ENCODE measurements at places on chromosomes 1 and 21.

GRCh38 chr21:26320596-26320995, 150.0 kb upstream of the APP start:
- DNase-seq, result no peak

- no peak for DNase-seq
These were observed 1.7 kb downstream of the ANKRD65 start for GRCh38 chr1:1419363-1419812.

- DNase-seq, result no peak
These were observed 1.3 kb upstream of the DNAJC16 start for GRCh38 chr1:15525050-15526020.

- no peak for DNase-seq
These were observed 23.8 kb downstream of the IFNGR2 start for GRCh38 chr21:33427051-33427450.

GRCh38 chr1:232386294-232386693, 243.6 kb downstream of the SIPA1L2 start:
- DNase-seq, result no peak

DNA sequence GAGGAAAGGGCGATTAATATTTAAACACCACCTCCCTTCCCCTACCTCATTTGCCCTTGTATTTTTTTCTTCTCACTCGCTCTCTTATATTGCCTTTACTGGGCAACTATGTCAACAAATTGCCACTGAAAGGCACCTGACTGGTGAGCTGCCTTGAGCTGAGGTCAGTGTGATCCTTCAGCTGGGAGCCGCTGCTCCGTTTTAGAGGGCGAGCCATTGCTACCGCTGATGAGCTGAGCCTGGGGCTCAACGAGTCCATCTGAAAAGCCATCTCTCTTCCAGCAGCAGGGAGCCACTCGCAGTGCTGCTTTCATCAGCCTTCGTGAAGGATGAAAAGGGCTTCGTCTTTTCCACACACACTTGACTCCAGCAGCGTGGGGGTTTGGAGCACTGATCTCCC, 108.0 kb upstream of the KIF26B start:
- DNase-seq, result no peak

DNA sequence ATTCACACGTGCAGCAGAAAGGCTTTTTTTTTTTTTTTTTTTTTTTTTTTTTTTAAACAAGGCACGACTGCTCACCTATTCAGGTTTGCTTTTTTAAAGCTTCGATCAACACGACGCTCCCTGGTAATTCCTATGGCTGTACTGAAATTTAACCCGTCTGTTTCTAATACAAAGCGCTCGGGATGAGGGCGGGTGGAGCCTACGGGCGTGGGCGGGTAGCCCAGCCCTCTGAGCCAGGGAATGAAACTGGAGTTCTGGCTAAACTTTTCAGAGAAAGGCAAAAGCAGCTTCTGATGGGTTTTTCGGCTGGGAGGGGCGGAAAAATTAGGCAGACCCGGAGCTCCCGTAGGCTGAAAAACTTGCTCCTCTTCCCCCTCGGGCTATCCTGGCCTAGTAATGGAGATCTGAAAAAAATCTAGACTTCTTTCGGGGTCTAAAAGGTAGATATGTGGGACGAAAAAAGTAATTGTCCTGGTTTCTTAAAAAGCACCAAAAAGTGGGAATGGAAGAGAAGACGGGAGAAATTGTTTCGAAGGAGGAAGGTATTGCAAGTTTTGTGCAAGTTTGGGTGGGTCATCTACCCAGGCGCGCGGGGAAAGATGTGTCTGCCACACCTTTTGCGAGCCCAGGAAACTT, 7.4 kb downstream of the NR5A2 start:
- no peak for DNase-seq

- DNase-seq, result no peak
These were observed 3.5 kb downstream of the MEX3A start for GRCh38 chr1:156078728-156079127.

DNA sequence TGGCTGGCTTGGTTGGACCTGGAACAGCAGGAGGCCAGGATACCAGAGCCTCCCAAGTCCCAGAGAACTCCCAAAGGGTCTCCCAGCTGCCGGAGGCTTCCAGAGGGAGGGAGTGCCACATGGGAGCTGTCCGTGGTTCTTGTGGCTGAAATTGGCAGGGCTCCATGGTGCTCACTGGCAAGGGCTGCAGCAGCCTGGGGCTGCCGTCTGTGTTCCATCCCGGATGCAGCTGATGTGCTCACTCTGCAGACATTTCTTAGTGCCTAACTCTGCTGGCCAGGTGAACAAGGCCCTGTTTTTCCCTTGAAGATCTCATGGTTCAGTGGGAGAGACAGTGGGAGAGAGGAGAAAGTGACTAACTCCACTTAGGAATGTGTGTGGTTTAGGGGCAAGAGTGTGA, 261.1 kb downstream of the CAMTA1 start:
- DNase-seq, result peak; percentile 71

DNA sequence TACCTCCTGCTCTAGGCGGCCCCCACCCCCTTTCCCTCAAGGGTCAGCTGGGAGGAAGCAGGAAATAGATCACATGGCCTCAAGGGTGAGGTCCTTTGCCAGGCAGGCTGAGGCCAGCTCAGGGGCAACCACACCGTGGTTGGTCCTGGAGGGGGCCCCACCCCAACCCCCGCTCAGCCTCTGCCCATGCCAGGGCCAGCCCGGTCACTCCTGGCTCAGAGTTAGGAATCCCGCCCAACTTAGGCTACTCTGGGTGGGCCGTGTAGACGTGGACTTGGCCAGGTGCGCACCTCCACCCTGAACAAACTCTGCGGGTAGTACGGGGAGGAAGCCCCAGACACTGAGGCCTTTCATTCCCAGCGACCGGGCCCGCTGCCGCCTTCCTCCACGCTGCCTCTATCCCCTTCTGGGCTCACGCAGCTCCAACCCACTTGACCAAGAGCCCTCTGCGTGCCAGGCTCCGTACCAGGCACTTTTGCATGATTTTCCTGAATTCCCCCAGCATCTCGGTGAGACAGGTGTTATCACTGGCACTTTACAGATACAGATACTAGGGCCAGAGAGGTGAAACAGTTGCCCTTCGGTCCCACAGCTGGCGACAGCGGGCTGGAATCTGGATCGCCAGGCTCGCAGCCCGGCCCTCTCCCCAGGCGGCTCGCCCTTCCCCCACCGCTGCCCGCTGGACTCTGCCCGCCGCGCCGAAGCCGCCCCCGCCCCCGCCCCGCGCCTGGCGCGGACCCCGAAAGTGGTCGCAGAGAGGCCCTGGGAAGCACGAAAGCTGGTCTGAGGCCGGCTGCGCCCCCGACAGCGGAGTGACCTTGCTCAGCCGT, 769 bp downstream of the GALE start:
- DNase-seq, result no peak

- no peak for DNase-seq
These were observed 50.3 kb downstream of the FCER1A start for GRCh38 chr1:159352436-159352835.

GRCh38 chr1:47755101-47755990, 241.8 kb downstream of the TRABD2B start:
- DNase-seq, result peak; percentile 75

GRCh38 chr1:22285549-22286396, 142.9 kb upstream of the WNT4 start:
- DNase-seq, result no peak
